ENCODE measurements at places on chromosomes 11 and 22.

GRCh38 chr11:77153276-77154185 is 25.5 kb downstream of the MYO7A start:
- DNase-seq, result no peak

DNA sequence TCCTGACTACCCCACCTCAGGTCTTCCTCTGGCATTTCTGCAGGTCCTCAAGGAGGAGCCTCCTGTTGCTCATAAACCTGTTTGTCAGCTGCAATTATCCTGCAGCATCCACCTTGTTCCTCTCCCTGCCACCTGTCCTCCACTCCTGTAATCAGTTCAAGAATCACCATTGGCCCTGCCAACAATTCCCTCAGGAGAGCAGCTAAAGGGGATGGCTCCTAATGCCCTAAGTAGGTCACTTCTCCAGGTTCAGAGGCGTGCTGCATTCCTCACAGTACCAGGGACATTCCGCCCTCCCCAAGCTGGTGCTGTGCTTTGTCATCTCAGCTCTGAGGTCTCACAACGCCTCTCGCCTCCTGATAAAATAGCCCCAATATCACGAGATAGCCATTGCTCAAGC is 2.1 kb downstream of the CLDN25 start:
- no peak for DNase-seq

DNA sequence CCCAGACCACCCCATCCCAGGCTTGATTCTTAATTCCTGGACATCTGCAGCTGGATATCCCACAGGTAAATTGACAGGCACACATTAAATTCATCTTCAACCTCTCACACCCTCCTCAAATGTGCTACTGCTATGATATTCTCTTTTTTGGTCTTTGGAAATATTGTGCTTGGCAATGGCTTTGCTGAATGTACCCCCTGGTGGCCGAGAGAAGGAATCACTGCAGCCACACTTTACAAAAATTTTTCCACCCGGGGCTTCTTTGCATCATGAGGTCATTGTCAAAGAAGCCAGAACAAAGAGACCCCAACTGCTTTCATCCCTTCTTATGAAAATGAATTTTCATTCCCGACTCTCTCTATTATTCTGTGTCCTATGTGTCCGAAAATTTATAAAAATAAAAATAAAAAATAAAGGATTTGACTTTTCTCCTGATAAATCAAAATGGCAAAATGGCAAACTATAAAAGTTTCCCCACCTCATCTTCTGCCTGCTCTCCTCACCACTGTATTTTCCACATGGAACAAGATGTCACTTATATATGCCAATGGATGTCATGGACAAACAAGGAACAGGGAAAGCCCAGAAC is 15.0 kb upstream of the CYB5R2 start:
- DNase-seq, result no peak

- no peak for DNase-seq
These were observed 21.1 kb upstream of the RDX start for GRCh38 chr11:110317516-110317932.

- DNase-seq, result no peak
These were observed 1.7 kb upstream of the OR52E5 start for GRCh38 chr11:5891216-5891800.

DNA sequence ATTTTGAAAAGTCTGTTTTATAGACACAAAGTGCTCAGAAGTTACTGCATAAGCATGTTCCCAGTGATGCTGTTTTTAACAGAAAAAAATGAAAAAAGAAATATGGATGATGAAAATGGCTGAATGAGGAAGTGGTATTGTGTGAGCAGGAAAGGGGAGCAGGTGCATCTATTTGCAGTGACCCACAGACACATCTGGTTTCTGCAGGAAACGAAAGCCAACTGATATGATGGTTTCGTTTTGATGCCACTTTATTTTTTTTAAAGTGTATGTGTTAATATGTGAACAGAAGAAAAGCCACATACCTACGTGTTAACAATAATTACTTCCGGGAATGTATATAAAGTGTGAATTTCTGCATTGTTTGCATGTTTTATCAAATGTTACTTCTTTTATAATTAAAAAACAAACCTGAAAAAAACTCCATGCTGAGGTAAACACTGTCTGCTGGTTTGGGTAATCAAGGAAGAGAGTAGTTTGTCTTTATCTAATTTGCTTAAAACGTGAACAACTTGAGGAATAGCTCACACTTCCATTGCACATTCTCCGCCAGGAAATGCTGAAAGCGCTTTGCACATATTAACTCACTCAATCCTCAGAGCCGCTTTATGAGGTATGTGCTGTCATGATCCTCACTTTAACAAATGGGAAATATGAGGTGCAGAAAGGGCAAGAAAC is 1335.9 kb downstream of the TBC1D22A start:
- DNase-seq, result no peak

DNA sequence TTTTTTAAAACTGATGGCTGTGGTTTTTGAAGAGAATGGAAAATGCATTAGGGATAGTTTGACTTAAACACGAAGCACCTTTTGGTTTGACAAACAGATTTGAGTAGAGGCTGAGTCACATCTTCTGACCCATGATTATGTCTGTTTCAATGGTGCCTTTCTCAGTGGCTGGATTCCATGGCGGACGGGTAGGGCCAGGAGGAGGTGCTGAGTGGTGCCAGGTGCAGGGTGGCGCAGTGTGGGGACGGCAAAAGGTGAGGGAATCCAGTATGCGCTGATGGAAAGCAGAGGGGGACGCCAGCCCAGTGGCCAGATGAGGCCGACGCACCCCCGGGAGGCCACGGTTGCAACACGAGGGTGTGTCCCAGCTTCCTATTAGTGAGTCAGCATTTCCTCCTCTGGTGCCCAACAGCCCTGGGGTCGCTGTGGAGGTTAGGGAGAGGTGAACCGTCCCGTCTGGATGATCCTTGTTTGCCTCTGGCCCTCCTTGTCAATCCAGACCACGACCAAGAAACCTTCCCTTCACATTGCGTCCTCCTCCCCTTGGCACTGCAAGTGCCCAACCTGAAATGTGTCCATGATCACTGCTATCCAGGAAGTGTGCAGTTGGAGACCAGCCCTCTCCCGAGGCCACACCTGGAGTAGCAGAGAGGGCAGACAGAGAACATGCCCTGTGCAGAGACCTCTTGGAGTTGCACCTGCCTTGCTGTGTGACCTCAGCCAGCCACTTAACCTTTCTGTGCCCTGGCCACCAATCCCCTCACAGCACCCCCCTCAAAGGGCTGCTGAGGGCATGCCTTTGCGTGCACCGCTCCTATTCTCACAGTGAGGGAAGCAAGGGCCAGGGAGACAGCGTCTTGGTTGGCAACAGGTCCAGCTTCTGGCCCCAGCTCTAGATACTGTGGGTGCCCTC is 32.5 kb upstream of the ATXN10 start:
- DNase-seq, result no peak

DNA sequence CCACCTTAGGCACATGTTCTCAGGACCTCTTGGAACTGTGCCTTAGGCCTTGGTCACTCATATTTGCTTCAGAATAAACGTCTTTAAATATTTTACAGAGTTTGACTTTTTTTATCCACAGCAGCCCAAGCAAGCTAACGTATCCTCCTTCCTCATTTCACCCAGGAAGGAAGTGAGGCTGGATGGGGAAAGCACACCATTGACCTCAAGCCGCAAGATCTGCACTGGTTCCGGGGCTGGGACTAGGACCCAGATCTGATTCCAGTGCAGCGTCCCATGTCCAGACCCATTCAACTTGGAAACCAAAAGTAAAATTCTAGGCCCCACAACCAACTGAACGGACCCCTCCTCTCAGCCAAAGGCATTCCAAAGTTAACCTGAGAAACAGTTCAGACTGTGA is 2.4 kb upstream of the LGALS12 start:
- DNase-seq, result no peak

DNA sequence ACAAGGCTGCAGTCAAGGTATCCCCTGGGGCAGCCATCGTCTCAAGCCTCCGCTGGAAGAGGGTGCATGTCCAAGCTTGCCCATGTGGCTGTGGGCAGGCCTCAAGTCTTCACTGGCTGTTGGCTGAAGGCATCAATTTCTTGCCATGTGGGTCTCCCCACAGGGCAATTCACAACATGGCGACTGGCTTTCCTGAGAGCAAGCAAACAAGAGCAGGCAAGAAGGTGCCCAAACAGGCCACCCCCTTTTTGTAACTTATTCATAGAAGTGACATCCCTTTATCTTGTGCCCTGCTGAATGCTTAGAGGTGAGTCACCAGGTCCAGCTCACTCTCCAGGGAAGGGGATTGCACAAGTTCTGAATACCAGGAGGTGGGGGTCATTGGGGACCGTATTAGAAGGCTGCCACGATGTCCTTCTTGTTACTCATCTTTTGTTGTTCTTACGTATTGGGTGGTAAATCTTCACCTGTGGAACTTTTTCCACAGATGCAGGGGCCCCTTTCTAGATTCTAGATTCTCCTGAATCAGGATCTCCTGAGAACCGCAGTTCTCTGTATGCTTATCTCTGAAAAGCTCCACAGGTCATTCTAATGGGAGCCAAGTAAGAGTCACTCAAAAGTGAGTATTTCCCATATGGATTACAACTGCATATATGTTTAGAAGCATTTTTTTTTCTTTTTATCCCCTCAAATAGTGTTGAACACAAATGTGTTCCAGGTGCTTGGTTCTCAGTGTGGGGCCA is 44.2 kb upstream of the MICAL2 start:
- peak; percentile 82 for DNase-seq

- peak; percentile 63 for DNase-seq
These were observed 22.9 kb upstream of the ABTB2 start for GRCh38 chr11:34380696-34381095.

DNA sequence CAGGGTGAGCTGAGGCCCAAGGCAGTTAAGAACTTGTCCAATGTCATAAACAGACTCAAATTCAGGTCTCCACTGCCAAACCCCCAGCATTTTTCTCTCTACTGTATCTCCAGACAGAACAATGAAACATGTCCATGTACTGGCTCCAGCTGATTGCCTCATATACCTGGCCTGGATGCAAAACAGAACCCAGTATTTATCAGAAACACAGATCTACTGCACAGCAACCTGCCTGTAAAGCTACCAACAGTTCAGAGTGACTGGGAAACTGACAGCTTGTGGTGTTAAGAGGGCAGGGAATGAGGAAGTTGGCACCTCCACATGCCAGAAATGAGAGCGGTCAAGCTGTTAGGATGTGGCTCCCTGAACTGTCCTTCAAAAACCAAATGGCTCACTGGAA is 41.6 kb downstream of the C11orf71 start:
- no peak for DNase-seq

GRCh38 chr22:44659140-44659539 is 42.9 kb upstream of the PRR5 start:
- DNase-seq, result no peak

DNA sequence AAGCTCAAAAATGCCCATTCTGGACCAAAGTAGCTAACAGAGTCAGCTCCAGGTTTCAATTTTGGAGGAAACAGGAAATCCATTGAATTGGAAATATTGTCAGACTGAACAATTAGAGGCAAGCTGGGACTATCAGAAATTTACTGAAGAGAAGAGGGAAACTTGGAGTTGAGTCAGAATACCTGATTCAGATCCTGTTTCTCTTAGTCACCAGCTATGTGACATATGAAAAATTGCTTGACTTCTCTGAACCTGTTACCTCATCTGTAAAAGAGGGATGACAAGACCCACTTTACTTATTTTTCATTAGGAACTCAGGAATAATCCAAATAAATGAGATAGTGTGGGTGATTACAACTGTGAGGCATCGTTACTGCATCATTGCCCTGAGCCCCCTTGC is 148.9 kb upstream of the CADM1 start:
- DNase-seq, result no peak

DNA sequence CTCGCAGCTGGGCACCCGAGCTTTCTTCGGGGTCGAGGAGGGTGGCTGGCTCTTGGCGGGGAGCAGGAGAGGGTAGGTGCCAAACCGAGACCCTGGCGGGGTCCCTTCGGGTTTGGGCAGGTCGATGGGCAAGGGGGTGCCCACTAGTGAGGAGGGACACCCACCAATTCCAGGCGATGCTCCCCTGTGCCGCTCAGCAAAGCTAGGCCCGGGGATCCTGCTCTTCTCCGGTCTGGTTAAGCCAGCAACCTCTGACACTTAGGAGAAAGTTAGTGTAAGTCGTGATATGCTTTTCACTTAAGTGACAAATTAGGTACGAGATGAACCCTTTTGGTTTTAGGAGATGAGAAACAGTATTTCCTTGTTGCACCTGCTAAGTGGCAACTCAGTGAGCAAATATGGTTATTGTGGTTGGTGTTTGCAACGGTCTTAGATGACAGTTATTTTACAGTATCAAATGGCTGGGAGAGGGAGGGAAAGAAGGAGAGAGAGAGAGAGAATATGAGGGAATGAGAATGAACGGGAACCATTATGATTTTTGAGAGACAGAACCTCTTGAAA is 565 bp downstream of the NUCB2 start:
- DNase-seq, result no peak

DNA sequence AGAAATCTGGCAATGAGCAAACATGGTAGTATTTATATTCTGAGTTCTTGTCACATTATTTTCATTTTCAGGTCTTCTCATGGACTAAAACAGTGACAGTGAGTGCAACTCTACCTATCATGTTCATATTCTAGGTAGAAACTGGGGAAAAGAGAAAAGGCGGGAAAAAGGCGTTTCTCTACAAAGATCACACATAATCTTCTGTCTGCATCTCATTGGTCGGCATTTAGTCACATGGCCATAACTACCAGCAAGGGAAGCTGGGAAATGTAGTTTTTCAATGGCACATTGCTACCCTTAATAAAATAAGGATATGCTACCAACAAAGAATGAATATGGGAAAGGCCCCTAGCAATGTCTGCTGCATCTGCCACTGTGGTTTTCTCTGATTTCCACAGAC is 57.6 kb upstream of the B3GAT1 start:
- DNase-seq, result no peak

- no peak for DNase-seq
These were observed 68.9 kb upstream of the SLN start for GRCh38 chr11:107780775-107781174.

DNA sequence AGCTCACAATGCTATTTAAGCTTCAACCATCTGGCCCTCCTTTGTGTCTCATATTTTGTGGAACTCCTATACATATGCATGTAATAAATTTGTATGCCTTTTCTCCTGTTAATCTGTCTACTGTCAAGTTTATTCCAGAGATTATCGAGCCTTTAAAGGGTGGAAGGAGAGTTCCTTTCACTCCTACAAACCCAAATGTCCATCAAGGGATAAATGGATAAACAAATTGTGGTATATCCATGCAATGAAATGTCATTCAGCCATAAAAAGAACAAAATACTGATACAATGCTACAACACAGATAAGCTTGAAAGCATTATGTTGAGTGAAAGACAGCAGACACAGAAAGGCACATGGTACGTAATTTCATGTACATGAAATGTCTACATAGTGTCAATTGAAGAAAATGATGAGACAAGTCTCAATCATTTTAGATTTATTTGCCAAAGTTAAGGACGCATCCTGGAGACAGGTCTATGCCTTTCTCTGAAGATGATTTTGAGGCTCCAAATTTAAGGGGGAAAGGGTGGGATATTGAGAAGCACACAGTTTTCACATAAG is 17.7 kb upstream of the FEZ1 start:
- DNase-seq, result no peak

GRCh38 chr11:77413850-77414460 is 59.9 kb downstream of the PAK1 start:
- peak; percentile 62 for DNase-seq

- no peak for DNase-seq
These were observed 831.4 kb downstream of the DLG2 start for GRCh38 chr11:84795698-84796097.
